ENCODE measurements at places on chromosomes 7 and 10.

DNA sequence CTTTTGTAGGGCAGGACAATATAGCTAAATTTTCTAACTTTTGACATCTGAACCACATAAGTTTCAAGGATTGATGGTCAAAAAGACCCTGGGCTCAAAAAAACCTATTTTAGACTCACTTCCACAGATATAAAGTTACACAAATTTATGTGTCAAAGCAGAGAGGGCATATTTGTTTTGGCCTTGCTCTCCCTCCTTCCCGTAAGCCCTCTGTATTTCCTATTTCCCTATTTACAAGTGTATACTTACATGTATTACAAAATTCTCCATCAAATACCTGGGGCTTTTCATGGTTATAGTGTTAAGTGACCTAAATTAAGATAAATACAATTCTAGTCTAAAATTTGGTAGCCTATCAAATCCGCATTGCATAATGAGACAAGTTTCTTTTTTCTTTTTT lies 2.6 kb downstream of the KDM7A start:
- DNase-seq = no peak

DNA sequence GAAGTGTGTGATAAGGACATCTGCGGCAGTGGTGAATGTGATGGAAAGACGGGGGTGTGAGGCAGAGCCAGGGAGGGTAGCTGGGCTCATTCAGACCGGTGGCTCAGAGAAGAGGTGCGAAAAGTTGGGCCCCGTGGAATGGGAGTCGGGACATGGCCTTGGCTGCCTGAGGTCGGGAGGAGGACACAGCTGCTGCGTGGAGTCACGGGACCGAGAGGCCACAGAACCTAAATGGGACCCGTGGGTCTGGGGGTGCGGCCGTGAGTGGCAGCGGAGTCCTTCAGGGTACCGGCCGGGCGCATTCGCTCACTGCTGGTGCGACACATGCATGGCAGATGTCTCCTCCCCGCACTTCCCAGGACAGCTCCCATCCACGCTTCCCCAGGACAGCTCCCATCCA lies 22.9 kb upstream of the LARP4B start:
- DNase-seq = no peak

DNA sequence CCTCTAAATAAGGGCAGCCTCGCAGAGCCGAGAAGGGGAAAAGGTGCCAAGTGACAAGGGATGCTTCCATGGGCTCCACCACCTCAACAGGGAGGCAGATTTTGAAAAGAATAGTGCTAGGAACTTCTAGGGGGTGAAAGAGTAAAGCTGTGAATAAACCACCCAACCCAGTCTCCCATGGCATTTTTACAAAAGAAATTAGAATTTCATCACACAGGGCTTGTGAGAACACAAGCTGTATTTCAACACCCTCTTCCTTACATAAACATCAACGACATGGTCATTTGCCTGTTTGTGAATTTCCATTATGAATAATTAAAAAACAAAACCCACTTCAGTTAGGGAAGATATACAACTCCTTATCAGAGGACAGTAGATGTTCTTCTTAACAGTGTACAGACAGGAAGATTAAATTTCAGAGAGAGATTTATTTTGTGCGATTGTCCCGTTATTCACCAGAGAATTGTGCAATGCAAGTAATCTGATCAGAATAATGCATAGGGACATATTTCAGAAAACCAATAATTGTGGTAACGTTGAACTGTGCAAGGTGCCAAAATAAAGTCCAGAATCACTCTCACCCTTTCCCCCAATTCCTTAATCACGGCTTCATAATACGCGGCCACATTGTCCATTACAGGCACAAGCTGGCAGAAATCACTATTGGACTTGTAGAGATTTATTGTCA lies 207.8 kb upstream of the MGMT start:
- no peak for DNase-seq

DNA sequence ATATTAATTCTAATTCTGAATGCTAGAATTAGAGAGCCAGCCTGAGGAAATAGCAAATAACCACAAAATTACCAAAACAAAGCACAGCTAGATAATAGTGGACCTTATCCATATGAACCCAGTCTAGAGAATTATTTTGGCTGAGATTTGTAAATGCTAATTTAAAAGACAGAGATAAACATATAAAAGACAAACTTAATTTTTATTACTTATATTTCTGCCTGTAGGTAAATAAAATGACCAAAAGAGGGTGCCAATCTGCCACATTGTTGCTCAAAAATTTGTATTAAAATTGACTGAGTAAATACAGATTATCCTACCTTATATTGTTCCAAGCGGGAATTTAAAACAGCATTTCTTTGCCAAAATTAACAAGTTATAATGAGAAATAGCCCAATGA lies 20.2 kb downstream of the RTKN2 start:
- DNase-seq = no peak

DNA sequence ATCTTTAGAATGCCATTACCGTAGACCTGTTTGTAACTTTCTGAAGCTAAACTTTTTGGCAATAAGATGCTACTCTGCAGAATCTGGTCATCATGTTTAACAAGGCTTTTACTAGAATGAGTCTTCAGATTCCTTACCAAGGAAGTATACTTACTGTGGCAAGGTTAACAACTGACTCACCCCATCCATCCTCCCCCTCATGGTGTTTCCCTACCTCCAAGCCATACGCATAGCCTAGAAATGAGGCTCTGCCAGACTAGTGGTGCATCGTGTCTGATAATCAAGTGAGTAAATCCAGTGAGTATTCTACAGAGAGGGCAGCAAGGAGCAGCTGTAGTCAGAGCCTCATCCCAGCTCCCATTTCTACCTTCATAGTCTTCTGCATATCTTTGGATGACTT lies 223.6 kb downstream of the IPMK start:
- no peak for DNase-seq

- DNase-seq = no peak
Observed at GRCh38 chr7:149815661-149816266, 22.4 kb upstream of the ZNF862 start.

- no peak for DNase-seq
Observed at GRCh38 chr7:80284855-80285254, 150.2 kb downstream of the GNAI1 start.

GRCh38 chr7:16753932-16754855 lies 639 bp downstream of the TSPAN13 start:
- peak; percentile 50 for DNase-seq

DNA sequence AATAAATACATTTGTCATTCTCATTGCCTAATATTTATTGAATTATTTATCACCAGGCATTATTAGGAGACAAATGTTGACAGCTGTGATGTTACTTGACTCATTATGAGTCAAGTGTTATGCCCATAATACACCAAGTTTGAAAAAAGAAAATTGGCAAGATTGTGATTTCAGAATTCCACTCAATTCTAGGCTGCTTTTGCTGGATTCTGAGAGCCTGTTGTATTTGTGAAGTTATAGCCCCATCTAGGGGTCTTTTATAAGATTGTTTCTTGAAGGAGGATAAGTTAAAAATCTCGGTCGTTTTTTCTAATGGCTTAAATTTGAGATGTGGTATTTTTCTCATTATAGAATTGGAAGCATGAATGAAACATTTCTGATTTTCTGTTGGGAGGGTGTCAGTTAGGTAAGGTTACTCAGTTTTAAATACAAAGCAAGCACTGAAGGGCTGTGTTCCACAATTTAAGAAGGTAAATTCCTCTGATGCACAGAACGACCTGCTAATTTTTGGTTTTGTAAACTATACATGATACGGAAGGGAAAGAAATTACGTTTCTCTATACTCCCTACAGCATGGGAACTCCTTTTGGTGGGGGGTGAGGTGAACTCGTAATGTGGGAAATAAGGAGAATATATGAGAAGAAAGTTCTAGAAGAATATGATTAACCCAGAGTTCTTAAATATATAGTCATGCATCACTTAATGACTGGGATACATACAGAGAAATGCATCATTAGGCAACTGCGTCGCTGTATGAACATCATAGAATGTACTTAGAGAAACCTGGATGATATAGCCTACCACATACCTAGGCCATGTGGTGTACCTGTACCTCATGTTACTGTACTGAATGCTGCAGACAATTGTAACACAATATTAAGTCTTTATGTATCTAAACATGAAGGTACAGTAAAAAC lies 2.6 kb downstream of the STK31 start:
- no peak for DNase-seq

- DNase-seq = no peak
Observed at GRCh38 chr7:73779517-73779916, 9.4 kb upstream of the CLDN3 start.

DNA sequence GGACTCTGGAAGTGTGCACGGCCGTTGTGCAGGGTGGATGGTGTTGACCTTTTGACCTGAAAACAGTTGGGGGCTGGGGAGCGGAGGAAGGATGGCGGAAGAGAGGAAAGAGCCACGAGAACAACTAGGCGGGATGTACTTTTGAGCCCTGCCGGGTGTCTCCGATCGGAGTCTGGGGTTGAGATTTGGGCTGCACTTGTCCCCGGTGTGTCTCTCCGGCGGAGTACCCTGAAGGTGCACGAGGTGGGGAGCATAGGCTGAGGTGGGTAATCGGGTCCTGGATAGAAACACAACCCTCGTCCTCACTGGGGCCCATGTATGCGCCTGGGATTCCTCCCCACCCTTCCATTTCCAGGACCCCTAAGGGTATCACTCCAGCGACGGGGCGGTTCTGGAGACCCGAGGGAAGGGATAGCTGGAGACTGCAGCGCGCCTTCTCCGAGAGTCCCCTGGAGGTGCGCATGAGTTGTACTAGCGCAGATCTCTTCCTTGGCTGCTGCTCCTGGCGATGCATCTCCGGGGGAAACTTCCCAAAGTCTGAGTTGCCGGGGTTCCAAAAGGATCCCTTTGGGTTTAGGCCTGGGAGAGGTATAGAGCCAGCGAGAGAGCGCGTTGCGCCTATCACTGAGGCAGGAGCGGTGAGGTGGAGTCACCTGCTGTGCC lies 4.6 kb upstream of the HMX2 start:
- no peak for DNase-seq

DNA sequence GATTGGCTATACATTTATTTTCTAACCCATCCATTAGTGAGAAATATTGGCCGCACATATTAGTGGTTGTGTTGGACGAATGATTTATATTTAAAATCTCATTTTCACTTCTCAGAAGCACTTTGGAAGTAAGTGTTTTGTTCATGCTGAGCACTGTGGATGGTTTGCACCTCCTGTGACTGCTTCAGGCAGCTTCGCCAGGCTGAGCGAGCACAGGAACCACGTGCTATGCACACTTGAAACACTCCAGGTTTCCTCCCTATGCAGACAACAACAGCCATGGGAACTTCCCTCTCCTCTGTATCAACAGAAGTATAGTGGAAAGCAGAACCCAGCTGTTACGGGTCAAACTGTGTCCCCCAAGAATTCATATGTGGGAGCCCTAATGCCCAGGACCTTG lies 67.3 kb upstream of the WDR11 start:
- DNase-seq = no peak

All from stimulated activated effector memory CD8-positive, alpha-beta T cell treated with anti-CD3 and anti-CD28 coated beads, Interleukin-12 subunit alpha, Interleukin-12 subunit beta, amount 100 ng/mL, for 72 hours (primary cell).